Activated CD4-positive, alpha-beta T cell treated with anti-CD3 and anti-CD28 coated beads, Interleukin-2, amount 50 U/mL, for 24 hours (primary cell): ENCODE measurements at places on chromosomes 11 and 22.

- no peak for DNase-seq
Measured at GRCh38 chr11:119537306-119538253, 114.6 kb upstream of the THY1 start.

DNA sequence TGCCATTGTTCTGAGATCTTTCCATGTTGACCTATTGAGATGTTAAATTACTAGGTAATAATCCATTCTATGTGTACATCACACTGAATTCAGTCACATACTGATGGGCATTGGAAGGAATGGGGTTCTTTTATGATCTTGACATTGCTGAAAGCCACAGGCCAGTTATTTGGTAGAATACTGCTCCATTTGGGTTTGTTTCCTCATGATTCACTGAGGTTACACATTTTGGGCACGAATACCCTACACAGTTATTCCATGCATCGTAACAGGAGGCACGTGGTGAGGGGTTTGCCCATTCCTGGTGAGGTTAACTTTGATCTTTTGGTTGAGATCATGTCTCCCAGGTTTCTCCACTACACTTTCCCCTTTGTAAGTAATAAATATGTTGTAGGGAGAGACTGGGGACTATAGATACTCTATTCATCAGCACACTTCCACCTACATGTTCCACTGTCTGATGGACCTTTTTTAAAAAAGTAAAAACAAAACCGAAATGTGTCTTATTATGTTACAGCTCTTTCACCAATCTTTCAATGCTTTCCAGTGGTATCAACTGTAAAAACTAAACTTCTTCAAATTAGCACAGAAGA lies 12.0 kb upstream of the FOLR1 start:
- DNase-seq, result no peak

DNA sequence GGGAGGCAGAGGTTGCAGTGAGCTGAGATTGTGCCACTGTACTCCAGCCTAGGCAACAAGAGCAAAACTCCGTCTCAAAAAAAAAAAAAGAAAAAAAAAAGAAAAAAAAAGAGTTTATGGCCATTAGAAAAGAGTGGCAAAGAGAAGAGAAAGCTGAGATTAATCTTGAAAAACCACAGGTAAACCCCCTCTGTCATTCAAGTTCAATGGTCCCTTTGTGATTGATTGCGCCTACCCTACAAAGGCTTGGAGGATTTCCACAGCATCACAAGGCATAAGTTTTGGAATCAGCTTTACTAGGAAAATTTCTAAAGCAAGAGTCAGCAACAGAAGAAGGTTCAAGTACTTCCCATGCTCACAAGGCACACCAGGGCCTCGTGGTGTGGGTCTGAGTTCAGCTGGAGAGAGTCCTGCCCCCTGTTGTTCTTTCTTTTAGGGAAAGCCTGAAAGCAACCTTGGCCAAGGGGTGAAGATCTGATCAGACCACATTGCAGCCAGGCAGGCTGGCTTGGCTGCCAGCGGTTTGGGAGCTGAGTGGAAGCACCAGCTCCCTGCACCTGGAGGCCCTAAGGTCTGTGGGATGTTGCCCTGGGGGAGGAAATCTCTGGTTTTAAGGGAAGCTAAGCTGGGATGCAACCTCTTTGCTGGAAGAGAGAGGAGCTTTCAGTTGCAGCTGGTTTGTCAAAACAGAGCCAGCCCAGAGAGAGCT lies 41.8 kb downstream of the SLN start:
- DNase-seq, result no peak

GRCh38 chr22:37176464-37177061 lies 11.5 kb downstream of the C1QTNF6 start:
- DNase-seq, result no peak

DNA sequence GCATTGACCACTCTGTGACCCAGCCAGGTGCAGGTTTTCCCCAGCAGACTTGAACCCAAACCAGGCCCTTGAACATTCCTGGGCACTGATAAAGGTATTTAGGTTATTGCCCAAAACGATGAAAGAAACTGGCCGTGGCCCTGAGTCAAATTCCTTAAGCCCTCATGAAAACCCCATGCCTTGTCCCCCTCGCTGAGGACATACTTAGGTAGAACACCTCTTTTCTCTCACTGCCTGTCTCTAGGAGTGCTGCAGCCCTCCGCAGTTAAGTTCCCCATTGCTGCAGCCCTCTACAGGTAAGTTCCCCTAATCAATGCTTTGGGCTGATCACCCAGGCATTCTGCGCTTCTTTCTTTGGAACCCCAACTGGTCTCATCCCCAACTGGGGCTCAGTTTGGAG lies 961.6 kb downstream of the TBC1D22A start:
- DNase-seq, result no peak

GRCh38 chr22:40542821-40543540 lies 93.5 kb downstream of the MRTFA start:
- DNase-seq, result no peak

- no peak for DNase-seq
Measured at GRCh38 chr22:19645391-19645790, 68.9 kb upstream of the SEPTIN5 start.

- no peak for DNase-seq
Measured at GRCh38 chr22:46091277-46091977, 58.9 kb upstream of the PPARA start.

- DNase-seq, result no peak
Measured at GRCh38 chr11:73469401-73469800, 93.2 kb downstream of the RELT start.

- DNase-seq, result no peak
Measured at GRCh38 chr11:107713009-107713408, 1.2 kb upstream of the SLN start.

- no peak for DNase-seq
Measured at GRCh38 chr22:48940266-48941032, 887.2 kb downstream of the BRD1 start.

GRCh38 chr11:131682373-131683015 lies 312.1 kb downstream of the NTM start:
- DNase-seq, result no peak

DNA sequence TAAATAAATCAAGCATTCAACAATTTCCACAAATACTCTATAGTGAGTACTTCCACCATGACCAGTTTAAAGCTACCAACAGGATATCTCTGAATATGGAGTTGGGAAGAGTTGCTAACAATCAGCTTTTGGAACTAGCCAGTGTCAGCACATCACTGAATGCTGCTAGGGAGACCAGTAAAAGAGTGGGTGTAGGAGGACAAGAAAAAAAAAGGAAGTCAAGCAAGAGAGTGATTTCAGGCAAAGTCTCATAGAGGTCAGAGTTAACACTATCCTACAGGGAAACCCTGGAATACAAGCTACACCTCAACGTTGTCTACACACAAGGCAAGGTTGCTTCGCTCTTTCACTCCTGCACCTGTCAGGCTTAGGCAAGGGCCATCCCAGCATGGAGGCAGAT lies 24.2 kb downstream of the EIF3F start:
- DNase-seq, result no peak

GRCh38 chr11:36130401-36130800 lies 158.8 kb downstream of the COMMD9 start:
- no peak for DNase-seq

DNA sequence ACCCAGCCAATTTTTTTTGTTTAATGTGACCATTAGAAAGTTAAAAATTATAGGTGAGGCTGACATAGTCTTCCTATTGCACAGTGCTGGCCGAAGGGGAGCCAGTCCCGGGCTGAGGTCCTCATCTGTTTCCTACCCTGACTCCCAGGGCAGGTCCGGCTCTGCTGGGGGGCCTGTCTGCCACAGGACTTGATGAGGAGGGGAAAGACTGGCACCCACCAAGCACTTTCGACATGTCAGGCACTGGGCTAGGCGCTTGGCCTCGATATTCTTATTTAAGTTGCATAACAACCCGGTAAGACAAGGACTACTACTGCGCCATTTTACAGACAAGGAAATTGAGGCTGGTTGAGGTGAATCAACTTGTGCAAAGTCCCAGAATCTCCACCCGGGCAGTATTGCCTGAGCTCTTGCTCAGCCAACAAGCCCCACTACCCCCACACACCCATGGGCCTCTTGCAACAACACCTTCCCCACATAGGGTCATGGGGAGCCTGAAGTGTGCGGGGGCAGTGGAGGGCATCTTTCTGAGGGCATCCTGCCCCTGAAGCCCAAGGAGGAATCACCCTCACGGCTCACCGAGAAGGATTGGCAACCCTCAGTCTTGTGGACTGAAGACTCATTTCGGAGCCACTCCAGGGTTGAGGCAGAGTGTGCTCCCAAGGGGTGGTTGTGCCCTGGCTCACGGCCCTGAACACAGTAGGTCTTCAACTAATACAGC lies 62.7 kb upstream of the LINC01488 start:
- DNase-seq, result no peak

- no peak for DNase-seq
Measured at GRCh38 chr11:72834905-72835304, 20.7 kb downstream of the ATG16L2 start.

GRCh38 chr11:126419801-126420697 lies 64.6 kb downstream of the ST3GAL4 start:
- DNase-seq, result no peak

- peak; percentile 62 for DNase-seq
Measured at GRCh38 chr11:68003846-68004550, at the start of gene UNC93B1. TSS of gene UNC93B1 (minus strand) at chr11:68004097. CDS start at chr11:68004043, 54 bp downstream.

- no peak for DNase-seq
Measured at GRCh38 chr11:1358286-1358685, 31.4 kb upstream of the BRSK2 start.
